ENCODE measurements at places on chromosomes 5 and 9.

DNA sequence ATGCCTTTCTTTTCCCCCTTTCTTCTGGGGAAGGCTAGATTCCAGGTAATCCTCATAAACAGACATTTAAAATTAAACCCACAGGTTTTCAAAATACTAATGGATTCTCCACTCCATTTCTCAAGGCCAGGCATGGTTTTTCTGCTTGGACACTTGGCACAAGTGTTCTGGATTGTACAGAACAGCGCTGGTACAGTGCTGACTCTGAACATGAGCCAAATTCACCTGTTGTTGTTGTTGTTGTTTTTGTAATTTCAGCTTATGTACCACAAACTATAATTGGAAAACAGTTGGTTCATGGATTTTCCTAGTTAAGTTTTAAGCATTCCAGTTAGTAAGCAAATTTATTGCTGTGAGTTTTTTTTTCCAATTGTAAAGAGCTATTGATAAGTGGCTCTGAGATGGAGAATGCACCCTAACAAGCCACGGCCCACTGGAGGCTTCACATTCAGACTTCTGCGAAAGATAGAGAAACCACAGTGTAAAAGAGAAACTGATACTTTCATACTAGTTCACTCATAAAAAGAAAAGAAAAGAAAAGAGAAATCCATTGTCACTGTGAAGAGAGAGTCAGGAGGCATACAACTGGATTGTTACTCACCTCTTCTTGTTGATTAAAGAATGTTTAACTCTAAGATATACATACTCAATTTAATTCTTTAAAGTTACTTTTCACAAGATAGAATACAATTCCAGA, 16.2 kb upstream of the ITGA1 start:
- no peak for DNase-seq

GRCh38 chr9:95107001-95107749, 210.3 kb downstream of the FANCC start:
- no peak for DNase-seq

GRCh38 chr9:71876829-71877228, 34.2 kb downstream of the ABHD17B start:
- DNase-seq = no peak

GRCh38 chr5:91401175-91401574, 18.1 kb upstream of the ARRDC3 start:
- DNase-seq = no peak

DNA sequence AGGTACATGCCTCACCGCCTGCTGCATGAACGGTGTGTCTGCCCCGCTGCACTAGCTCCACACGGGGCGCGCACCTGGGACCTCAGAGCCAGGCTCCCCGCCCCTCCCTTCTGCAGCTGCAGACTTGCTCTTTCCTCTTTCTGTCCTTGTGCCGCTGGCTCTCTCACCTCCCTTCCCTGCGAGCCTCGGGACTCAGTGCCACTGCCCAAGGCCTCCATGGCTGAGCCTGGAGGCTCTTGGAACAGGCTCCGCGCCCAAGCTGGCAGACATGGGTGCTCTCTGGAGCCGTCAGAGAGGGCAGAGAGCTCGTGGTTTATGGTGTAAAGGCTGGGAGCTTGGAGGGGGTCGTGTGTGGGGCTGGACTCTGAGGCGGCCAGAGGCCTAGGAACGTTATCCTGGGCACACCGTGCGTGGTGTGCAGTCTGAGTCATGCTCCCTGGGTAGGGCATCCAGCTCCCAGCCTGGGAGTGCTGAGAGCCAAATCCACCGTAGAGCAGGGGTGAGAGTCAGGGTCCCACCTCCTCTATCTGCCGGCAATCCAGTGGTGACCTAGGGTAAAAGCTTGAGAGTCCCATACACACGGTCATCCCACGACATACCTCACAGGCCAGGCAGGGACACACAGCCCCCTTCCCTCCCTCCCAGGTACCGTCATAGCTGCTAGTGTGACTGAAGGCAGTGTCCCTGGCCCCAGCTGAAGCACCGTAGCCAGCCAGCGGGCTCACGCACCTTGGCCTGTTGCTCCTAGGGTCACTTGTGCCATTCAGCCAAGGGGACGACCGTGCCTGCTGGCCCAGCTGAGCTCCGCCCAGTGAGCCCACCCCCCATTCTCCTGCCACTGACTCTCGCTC, 22.4 kb downstream of the GOLGA2 start:
- no peak for DNase-seq

DNA sequence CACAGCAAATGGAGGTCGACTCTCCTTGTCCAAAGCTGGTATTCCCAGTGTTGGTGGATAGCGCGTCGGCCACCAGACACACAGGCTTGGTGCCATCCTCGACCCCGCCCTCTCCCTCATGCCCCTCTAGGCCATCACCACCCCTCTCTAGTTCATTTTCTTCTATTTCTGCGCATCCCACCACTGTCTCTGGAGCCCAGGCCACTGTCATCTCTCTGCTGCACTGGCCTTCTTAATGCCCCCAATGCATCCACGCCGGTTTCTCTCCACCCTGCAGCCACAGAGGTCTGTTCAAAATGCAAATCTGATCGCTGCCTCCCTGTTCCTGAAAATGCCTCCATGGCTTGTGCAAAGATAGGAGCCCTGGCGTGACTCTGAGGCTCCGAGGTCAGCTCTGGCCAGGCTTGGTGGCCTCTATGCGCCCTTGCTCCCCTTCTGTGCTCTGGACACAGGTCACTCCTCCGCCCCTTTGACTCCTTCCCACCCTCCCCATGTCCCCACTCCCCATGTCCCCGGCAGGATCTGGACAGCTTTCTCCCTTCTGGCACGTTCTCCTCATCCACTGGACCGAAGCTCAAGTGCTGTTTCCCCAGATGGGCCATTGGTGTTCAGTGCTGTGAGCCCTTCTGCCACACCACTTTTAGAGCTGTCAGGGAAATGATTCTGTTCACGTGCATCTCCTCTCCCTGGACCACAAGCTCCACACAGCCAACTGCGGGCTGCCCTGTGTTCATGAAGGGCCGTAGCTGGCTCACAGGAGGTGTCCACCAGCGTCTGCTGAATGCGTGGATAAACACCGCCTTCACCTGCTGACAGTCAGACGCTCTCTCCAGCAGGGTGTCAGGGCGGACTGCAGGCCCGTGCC, 59.5 kb upstream of the RNF130 start:
- DNase-seq = no peak

DNA sequence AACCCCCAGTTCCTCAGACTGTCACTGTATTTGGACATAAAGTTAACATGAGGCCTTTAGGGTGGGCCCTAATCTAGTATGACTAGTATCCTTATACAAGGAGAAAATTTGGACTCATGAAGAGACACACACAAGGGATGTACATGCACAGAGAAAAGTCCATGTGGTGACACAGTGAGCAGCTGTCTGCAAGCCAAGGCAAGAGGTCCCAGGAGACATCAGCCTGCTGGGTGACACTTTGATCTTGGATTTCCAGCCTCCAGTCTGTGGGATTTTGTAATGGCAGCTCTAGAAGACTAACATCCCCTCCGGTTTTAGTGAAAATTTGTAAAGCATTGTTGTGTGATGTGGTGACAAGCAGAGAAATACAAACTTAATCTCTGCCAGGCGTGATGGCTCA, 66.1 kb downstream of the RAI14 start:
- DNase-seq = no peak

GRCh38 chr5:6322163-6322713, 56.1 kb downstream of the MED10 start:
- DNase-seq = no peak

- DNase-seq = no peak
These were observed 210.3 kb upstream of the TNC start for GRCh38 chr9:115328228-115328627.

DNA sequence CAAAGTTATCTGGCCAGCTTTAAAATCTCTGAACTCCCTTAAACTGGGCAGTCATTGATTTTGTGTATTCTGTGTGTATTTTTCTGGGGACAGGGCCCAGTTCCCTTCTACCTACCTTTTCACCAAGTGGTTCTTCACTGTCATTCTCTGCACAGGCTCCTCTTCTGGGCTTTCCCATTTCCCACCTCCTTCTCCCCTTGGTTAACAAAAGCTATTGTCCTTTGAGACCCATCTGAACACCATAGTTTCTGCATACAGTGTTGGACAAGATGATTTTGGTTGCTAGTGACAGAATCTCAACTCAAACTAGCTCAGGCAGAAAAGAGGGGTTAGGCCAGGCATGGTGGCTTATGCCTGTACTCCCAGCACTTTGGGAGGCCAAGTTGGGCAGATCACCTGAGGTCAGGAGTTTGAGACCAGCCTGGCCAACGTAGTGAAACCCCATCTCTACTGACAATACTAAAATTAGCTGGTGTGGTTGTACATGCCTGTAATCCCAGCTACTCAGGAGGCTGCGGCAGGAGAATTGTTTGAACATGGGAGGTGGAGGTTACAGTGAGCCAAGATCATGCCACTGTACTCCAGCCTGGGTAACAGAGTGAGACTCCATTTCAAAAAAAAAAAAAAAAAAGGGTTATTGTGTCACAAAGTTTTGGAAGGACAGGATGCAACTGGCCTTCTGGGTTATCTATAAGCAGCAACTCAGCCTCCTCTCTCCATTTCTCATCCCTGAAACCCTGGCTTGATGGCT, 31.0 kb upstream of the ANKRD34B start:
- no peak for DNase-seq

GRCh38 chr5:96733771-96734500, 71.8 kb downstream of the CAST start:
- no peak for DNase-seq

DNA sequence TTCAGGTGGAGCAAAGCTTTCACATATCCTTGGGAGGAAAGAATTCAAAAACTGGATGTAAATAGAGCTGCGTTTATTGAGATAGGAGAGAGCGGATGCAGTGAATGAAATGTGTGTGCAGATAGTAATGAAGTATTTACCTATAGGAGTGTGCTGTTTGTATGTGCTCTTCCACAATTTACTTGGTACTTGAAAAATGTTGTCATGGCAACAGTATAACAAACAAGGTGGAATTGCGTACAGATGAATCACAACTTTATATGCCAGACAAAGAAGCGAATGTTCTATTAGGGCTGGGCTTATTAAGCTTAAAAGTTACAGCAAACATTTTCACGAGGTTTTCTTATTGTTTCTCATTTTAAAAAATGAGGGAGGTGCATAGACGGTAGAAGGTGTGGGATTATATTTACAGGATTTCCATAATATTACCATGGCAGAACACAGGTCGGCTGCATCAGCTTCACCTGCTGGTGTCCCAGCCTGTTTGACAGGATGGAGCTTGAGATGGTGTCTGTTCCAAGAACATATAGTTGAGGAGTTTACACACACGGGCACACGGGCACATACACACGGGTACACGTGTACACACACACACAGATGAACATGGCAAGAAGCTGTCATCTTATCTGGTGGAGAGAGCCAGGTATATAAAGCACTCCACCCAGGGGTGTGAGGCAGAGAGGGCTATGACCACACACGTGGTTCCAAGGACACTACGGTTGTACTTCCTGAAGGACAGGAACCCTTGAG, 155.7 kb downstream of the RMI1 start:
- DNase-seq = no peak

- DNase-seq = no peak
These were observed 295.3 kb upstream of the SLC24A2 start for GRCh38 chr9:20084125-20084524.

- DNase-seq = no peak
These were observed 199.4 kb downstream of the AUH start for GRCh38 chr9:91162311-91162710.

- DNase-seq = no peak
These were observed 16.6 kb downstream of the USP20 start for GRCh38 chr9:129851821-129852220.

DNA sequence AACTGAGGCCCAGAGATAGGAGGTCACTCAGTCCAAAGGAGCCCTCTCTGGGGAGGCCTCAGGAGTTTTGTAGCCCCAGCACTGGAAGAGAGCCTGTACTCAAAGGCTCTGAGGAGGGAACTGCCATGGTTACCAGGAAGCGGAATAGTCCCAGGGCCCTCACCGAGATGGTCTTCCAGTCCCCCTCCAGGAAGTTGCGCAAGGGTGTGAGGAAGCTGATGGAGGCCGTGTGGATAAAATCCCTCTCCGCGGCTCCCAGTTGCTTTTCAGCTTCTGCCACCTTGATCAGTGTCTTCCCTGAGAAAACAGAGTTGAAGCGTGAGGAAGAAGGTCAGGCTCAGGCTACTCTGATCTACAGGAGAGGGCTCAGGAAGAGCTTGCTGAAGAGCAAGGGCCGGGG, 13.5 kb downstream of the SH3GLB2 start:
- DNase-seq = no peak

GRCh38 chr9:10706788-10707187, 94.0 kb upstream of the PTPRD start:
- no peak for DNase-seq

DNA sequence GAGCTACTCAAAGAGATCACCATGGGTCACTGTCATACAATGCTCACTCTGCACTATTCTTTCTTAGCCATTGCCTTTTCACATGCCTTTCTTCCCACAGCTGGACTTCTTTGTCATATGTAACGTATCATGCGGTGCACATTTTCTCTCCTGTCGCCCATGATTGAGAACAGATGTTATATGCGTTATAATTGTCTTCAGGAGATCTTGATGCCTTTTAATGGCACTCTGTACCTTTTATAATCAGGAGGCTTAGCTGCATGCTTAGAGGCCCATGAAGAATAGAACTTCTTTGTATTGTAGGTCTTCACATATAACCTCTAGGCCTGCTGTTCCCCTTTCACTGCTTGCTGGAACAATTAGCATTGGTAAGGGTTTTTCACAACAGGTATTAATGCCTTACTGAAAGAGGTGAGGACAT, 436.1 kb downstream of the CDH10 start:
- no peak for DNase-seq

DNA sequence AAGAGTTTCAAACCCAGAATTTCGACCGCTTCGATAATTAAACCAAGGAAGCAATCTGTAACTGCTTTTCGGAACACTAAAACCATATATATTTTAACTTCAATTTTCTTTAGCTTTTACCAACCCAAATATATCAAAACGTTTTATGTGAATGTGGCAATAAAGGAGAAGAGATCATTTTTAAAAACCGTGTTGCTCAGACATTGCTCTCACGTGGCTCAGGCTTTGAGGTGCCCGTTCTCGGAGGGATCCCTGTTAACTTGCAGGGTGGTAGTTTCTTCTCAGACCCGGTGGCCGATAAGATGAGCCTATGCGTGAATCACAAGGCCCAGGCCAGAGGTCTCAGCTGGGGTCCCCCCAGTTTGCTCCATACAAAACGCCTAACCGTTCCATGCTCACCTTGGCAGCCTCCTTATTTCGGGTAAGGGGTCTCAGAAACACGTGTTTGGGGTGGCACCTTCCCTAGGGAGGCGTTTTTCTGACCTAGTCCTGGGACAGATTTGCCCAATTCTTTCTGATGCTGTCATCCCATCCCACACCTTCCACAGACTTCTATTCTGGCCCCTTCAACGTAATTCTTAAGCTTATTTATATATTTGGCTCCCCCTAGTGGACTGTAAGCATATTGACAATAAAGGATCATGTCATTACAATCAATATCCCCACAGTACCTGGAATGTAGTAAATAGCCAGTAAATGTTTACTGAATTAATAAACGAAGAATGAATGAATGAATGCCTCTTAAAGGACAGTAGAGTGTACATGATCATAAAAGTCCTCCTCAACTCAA, 48.1 kb downstream of the THBS4 start:
- no peak for DNase-seq
